ENCODE measurements at places on chromosomes 13 and 19. TPM values are rescaled to one million over a fixed set of nuclear protein-coding genes. Genes with fewer than 3 reads are reported as not detected.

CD22 gene
- 0.23 TPM for total RNA-seq

CGB5 gene
- total RNA-seq = not detected

YJEFN3 gene
- 0.51 TPM for total RNA-seq

NLRP7 gene
- total RNA-seq = not detected

ZNF442 gene
- total RNA-seq = 0.36 TPM

ODAD3 gene
- 0.40 TPM for total RNA-seq

PCDH20 gene
- total RNA-seq = 1.5 TPM

C3 gene
- total RNA-seq = 16.1 TPM

CRX gene
- total RNA-seq = not detected

DAPK3 gene
- total RNA-seq = 112 TPM

- DNase-seq = no peak
Measured at GRCh38 chr13:112245179-112245724, 130.9 kb upstream of the SPACA7 start.

DNA sequence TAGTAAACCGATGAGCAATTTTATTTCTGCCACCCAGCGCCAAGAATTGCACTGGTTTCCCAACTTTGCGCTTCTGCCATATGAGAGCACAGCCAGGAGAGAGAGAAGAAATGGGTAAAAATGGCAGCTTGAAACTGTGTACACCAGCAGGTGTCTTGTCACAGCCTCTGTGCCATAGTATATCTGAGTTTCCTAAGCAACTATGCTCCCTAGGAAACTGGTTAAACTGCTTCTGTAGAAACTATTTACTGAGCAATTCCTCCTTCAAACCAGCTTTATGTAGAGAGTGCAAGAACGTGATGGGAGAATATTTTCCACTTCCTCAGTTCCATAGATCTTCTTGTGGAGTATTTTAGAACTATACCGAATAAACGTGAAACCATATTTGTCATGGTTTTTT, 1361.3 kb downstream of the PCDH9 start:
- no peak for DNase-seq

GRCh38 chr13:27398360-27398759, 26.1 kb upstream of the GTF3A start:
- no peak for DNase-seq

DNA sequence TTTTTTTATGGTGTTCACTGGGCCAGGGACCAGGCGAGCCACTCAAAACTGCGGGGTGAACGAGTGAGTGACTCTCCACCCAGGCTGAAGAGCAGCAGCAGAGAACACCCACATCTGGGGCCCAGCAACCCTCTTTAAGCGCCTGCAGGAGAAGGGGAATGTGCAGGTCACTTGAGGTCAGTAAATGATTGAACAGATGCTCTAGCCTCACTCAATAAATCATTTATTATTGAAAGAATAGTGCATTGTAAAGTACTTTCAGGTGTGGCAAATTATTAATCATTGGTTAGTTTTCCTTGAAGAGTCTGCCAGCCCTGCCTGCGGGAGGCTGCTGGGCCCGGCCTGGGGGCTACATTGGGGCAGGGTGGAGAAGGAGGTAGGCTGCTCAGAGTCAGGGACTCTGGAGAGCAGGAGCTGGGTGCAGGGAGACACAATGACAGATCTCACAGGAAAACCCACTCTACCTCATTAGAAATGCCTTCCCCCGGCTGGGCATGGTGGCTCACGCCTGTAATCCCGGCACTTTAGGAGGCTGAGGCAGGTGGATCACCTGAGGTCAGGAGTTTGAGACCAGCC, 42.5 kb downstream of the ABCC4 start:
- peak; percentile 93 for DNase-seq

DNA sequence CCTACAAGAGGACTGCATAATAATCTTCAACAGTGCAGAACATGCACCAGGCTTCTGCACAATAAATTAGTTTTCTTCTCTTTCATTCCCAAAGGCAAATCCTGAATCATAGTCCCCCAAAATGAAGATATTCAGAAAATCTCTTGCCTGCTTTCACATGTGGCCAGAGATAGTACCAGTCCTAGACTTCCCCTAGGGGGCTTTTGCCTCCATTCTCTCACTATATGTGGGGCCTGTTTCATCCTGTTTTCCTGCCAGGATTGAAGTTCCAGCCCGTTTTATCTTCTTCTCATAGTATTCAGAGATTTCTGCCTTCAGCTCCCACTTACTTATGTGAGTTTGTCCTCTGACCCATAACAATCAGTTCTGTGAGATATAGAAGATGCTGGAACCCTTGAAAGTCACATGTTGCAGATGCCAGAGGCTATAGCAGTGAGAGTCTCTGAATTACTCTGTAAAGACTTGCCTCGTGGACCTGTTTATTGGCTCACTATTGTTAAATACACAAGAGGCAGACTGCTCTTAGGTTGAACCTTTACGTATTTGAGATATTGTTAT, 421.9 kb upstream of the PCDH9 start:
- DNase-seq = no peak

DNA sequence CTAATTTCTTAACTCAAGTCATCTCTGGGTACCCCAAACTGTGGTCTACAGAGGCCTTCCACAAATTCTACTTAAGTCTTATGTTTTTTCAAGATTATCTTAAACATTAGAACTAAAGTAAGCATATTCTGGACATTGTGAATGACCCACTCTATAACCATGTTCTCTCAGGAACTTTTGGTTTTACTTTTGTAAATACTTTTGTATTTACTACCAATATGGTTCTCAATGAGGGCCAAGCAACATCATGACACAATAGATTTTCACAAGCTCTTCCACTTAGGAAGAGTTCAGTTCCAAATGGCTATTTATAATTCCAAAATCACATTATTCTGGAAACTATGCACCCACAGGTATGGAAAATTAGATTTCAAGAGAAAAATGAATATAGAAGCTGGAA, 10.8 kb downstream of the DIAPH3 start:
- DNase-seq = no peak

DNA sequence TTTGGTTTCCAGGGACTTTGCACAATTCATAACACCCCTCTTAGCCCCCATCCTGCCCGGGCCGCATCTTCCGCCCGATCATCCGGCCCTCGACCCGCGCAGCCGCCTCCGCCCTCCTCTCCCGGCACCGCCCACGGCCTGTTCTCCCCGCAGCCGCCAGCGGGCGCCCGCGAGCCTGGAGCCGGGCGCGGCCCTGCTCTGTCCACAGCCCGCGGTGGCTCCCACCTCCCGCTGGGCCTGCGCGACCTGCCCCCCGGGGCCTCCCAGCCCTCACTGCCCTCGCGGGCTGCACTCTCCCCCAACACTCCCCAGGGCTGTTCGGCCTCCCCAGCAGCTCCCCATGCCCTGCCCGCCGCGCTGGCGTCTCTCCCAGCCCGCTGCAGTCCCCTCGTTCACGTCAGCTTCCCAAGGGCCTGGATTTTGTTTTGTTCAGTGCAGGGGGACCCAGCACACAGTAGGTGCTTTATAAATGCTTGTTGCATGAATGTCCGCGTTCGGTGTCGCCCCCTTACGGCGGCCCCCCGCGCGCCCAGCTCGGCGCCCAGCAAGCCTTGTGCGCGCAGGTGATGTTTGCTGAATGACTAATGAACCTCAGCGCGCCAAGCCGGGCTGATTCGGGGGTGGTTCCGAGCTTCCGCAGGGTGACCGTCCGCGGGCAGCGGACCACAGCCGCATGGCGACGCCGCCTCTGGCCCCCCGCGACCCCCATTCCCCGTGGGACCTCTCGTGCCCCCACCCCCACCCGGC, 4.6 kb upstream of the APC2 start:
- no peak for DNase-seq

DNA sequence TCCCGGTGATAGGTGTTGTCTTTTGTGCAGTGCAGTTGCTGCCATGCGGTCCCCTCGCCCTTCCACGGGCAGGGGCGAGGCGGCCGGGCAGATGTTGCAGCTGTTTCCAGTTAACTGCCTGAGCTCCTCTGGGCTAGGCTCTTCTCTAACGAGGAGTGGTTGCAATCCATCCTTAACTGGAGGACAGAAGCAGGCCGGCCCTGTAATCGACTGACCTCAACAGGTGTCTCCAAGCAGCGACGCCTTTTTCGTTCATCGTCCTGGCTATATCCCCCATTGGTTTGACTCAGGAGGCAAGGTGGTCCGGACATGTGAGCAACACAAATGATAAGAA, 1.9 kb upstream of the TSC22D1 start:
- DNase-seq = no peak

GRCh38 chr13:97945342-97945741, 8.1 kb upstream of the IPO5 start:
- DNase-seq = no peak

DNA sequence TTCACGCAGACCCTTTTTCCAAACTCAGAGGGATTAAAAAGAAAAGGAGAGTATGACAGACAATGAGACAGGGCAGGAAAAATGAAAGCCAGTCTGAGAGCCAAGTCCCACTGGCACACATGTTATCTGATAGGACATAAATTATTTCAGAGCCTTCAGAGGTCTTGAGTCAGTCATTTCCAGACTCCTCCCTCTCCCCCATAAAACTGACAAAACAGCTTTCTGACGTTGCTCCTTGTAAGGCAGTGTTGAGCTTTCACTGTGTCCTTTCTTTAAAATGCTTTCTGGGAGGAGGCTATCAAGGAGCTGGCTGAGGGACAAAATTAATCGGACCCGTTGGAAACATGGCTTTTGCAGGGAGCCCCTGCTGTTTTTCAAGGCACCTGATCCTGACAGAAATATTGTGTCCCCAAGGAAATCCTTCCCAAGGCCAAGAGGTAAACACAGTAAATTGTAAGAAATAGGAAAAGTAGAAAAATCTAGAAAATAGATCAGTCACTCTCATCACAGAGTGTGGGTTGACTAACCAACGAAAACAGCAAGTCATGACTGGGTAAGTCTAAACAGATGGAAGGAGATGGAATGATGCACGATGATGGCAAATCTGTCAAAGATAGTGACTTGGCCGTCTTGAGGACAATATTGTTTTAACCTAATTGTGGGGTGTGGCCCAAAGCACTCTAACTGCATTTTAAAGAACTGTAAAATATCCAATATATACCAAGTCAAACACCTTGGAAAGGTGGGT, 89.7 kb downstream of the DCT start:
- DNase-seq = no peak

- no peak for DNase-seq
Measured at GRCh38 chr13:110607675-110608224, 7.6 kb upstream of the NAXD start.

DNA sequence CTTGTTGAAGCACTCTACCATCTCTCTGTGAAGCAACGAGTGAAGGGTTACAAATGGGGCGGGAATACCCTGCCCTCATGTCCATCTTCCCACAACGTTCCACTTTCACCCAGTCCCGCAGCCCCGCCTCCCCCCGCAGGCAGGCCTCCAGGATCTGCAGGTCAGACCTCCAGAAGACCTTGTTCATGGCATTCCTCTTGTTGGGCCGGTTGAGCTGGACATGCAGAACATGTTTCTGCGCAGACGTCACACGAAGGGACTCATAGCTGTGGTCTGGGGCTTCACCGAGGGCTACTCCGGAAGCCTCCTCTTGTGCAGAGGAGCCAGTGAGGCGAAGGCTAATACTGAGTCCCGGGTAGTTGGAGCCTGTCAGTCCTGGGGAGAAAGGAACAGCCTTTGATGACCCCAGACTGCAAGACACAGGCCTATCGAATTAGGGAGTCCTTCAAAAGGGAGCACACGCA, 420 bp downstream of the ECH1 start:
- peak; percentile 77 for DNase-seq

DNA sequence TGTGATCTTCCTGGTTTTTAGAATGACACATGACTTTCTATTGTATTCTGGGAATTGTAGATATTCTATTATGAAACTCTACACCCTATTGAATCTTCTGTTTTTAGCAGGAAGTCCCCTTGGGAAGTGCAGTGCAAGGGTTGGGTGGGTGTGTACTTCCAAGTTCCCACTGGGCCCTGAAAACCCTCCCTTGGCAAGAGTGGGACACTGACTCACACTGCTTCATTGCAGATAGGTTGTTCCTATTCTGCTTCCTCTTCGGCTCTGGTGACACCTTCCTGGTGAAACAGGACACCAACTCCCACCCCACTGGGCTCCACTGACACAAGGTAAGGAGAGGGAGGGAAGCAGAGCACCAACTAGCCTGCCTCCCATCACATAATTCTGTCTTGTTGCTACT, 121.8 kb downstream of the KCTD12 start:
- no peak for DNase-seq

GRCh38 chr13:20775961-20776360, 2.2 kb upstream of the EEF1AKMT1 start:
- DNase-seq = no peak

DNA sequence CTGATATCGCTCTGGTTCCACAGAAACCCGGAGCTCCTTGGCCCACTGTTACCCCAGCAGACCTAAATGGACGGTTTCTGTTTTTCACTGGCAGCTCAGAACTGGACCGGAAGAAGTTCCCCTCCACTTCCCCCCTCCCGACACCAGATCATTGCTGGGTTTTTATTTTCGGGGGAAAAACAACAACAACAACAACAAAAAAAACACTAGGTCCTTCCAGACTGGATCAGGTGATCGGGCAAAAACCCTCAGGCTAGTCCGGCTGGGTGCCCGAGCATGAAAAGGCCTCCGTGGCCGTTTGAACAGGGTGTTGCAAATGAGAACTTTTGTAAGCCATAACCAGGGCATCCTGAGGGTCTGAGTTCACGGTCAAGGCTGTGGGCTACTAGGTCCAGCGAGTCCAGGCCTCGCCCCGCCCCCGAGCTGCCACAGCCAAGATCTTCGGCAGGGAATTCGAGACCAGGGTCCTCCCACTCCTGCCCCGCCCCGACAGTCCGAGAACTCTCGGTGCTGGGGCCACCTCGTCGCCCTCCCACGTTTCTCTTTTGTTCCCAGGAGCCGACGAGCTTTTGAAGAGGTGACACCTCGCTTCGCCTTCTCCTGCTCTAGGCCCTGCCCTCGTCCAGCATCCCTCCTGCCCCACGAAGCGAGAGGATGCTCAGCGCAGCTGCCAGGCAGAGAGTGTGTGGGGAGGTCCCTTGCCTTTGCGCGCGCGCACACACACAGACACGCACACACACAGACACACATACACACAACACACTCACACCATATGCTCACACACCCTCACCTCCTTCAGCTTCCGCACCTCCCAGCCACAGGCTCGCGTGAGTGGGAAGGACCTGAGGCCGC, 8.8 kb downstream of the ZIC2 start:
- no peak for DNase-seq

GRCh38 chr13:21675095-21675991, 4.5 kb downstream of the FGF9 start:
- no peak for DNase-seq

DNA sequence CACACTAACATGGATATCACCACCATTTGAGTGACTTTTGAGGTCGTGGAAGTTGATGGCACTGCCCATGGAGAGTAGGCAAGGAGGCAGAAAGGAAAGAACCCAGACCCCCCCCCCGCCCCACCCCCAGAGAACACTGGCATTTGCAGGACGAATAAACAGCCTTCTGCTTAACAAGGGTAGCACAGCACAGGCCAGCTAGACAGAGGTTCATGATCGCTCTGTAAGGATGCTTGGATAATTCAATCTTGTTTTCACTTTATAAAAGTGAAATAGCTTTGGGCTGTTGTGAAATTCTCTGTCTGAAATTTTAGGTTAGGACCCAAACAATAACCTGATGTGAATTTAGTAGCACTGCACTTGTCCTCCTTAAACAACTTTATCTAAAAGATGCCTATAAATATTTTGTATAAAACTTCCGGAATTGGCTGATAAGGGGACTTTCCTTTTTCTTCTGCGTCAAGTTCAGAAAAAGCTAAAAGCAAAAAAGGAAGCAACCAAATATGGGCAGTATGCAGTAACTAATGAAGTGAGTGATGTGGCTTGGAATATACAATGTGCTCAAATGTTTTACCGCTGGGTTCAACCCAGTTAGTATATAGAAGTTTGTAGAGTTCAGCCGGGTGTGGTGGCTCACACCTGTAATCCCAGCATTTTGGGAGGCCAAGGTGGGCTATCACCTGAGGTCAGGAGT, 163.7 kb downstream of the SHISA2 start:
- no peak for DNase-seq

Measured in epithelial cell of proximal tubule (primary cell).